ENCODE measurements at places on chromosomes 3 and 15.

- DNase-seq = no peak
Measured at GRCh38 chr3:169186596-169186995, 476.9 kb downstream of the MECOM start.

GRCh38 chr15:56672721-56673120 is 60.6 kb downstream of the ZNF280D start:
- DNase-seq = no peak

DNA sequence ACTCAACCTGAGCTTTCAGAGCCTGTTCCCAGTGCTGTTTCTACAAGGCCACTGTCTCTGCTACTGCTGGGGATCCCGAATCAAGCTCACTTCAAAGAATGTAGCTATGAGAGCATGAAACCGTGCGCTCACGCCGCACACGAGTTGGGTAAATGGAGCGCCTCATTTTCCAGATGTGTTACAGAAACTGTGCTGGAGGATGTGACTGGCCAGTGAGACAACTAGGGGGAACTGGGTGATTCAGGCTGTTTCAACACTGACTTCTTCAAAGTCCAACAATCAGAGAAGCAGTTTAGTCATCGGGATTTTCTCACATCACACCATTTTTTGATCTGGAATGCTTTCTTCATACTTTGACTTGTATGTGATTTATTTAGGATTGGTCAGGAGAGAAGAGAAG is 3.5 kb downstream of the ZNF710 start:
- DNase-seq = no peak

DNA sequence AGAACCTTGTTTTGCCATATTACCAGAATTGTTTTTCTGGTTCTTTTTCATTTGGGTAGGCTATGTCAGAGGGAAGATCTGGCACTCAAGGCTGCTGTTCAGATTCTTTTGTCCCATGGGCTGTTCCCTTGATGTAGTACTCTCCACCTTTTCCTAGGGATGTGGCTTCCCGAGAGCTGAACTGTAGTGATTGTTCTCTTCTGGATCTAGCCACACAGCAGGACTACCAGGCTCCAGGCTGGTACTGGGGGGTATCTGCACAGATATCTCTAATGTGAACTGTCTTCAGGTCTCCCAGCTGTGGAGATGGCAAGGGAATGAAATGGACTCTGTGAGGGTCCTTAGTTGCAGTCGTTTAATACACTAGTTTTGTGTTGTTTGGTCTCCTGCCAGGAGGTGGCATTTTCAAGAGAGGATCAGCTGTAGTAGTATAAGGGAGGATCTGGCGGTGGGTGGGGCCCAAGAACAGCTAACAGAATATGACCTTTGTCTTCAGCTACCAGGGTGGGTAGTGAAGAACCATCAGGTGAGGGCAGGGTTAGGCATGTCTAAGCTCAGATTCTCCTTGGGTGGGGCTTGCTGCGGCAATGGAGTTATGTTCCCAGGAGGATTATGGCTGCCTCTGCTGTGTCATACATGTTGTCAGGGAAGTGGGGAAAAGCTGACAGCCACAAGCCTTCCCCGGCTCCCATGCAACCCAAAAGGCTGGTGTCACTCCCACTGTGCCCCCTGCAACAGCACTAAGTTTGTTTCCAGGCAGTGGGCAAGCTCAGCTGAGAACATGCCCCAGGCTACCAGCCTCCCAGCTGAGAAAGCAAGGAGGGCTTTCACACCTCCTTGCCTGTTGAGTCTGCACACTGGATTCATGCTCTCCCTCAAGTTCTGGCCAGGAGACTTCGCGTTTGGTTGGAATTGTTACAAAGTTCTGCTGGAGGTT is 252.5 kb downstream of the ISL2 start:
- no peak for DNase-seq

GRCh38 chr15:58465070-58465469 is 33.3 kb downstream of the LIPC start:
- DNase-seq = no peak

- no peak for DNase-seq
Measured at GRCh38 chr15:56099311-56099710, 105.9 kb upstream of the NEDD4 start.

GRCh38 chr15:100116416-100117190 is 225.2 kb downstream of the ADAMTS17 start:
- no peak for DNase-seq

DNA sequence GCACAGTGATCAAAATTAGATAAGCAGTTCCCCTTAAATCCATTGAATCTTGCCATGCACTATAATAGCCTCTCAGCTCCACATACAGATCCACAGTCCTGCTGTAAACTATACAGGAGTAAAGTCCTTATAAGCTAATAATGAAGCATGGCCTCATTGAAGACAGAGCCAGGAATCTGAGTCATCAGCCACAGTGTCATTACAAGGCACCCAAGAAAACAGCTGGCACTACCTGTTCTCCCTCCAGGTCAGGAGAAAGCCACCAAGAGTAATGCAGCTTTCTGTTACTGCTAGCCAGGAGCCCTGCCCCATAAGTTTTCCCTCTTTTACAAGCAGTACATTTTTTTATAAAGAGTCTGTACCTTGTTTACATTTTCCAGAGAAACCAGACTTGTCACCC is 27.3 kb downstream of the WDR49 start:
- DNase-seq = no peak

- no peak for DNase-seq
Measured at GRCh38 chr15:84035399-84035766, 200.2 kb upstream of the GOLGA6L4 start.

DNA sequence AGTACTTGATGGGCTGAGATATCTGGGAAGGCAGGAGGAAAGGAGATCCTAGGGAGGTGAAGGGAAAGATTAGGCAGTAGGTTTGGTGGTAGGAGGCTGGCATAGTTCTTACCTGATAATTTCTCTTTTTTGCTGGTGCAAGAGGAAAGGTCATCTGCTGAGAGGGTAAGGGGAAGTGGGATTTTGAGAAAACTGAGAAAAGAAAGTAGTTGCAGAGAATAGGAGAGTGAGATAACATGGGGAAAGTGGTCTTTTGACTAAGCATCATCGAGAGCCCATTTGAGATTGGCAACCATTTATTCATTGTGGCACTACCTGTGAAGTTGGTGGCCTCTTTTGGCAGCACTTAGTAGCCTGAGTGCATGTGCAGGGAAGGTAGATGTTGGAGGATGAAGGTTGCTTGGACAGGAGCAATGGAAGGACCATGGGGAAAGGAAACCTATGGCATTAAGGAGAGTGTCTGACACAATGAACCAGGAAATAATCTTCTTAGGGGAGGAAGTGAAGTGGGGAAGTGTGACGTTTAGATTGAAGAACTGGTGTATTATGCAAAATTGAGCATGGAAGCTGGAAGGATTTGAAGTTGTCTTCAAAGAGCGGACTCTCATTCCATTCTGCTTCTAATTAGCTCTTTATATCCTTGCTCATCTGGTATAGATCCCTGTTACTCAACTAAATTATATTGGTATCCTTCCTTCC is 21.9 kb upstream of the USP13 start:
- no peak for DNase-seq

DNA sequence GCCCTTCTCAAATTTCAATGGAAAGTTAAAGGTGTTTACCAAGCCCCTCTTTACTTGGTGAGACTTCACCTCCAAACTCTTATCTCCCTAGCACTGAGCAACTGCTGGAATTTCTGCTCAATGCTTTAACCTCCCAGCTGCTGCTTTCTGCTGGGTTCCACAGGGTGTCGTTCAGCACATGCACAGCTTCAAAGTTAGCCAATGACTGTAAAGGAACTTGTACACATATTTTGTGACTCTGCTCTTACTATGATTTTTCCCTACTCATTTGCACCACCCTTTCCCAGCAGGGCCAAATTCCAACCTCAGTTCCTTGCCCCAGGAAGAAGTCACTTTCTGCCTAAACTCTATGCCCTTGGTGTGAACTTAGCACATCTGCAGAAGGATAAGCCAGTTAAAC is 89.7 kb downstream of the ULK4 start:
- DNase-seq = no peak

DNA sequence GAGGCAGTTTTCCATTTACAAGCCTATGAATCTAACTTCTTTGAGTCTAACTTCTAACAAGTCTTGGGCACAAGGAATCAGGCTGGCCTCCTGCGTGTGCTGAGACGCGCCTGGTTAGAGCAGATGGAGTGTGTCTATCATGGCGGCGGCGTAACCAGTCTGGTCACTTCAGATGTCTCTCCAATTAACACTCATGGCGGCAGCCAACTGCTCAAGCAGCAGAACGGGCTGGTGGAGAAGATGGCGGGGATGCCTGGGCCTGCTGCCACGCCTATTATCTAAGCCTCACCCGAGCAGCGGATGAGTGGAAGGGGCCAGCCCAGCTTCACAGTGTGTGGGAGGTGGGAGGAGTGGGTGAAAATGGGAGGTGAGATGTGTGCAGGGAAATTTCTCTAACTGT is 246.4 kb upstream of the TPRG1 start:
- DNase-seq = no peak

- DNase-seq = no peak
Measured at GRCh38 chr15:75721480-75721922, 8.9 kb upstream of the CSPG4 start.

GRCh38 chr3:139732729-139733128 is 55.0 kb upstream of the NMNAT3 start:
- DNase-seq = no peak

DNA sequence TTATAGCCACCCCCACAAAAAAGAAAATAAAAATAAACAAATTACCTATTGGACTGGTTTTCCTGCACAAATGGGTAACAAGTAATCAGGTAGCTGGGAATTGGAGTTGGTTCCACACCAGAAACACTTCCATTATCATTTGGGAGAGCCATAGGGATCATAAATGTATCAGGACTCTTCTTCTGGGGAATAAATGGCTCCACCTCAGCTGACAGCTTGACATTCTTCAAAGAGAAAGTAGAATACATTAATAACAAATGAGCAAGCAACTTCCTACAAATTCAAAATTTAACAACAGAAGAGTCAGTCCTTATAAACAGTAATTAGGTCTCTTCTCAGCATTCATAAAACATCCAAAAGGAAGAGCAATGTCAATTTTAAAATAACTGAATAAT is 8.7 kb downstream of the SECISBP2L start:
- no peak for DNase-seq

DNA sequence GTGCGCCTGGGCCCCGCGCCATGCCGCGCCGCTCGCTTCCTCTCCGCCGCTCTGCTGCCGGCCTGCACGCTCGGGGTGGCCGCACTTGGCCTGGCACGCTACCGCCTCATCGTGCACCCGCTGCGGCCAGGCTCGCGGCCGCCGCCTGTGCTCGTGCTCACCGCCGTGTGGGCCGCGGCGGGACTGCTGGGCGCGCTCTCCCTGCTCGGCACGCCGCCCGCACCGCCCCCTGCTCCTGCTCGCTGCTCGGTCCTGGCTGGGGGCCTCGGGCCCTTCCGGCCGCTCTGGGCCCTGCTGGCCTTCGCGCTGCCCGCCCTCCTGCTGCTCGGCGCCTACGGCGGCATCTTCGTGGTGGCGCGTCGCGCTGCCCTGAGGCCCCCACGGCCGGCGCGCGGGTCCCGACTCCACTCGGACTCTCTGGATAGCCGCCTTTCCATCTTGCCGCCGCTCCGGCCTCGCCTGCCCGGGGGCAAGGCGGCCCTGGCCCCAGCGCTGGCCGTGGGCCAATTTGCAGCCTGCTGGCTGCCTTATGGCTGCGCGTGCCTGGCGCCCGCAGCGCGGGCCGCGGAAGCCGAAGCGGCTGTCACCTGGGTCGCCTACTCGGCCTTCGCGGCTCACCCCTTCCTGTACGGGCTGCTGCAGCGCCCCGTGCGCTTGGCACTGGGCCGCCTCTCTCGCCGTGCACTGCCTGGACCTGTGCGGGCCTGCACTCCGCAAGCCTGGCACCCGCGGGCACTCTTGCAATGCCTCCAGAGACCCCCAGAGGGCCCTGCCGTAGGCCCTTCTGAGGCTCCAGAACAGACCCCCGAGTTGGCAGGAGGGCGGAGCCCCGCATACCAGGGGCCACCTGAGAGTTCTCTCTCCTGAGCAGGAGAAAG is 951 bp downstream of the GPR62 start:
- DNase-seq = no peak

- no peak for DNase-seq
Measured at GRCh38 chr3:72395776-72396311, 452.4 kb downstream of the SHQ1 start.

DNA sequence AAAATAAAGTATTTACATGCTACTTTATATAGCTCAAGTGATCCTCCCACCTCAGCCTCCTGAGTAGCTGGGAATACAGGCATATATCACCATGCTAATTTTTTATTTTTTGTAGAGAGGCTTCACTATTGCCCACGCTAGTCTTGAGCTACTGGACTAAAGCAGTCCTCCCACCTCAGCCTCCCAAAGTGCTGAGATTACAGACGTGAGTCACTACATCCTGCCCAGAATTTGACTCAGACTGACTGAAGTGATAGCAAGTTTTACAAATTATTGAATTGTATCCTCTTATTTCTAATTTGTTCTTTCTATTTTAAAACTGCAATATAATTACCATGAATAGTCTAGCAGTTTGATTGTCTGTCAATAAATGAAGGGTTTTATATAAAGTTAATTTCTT is 210.3 kb upstream of the CGNL1 start:
- DNase-seq = no peak

DNA sequence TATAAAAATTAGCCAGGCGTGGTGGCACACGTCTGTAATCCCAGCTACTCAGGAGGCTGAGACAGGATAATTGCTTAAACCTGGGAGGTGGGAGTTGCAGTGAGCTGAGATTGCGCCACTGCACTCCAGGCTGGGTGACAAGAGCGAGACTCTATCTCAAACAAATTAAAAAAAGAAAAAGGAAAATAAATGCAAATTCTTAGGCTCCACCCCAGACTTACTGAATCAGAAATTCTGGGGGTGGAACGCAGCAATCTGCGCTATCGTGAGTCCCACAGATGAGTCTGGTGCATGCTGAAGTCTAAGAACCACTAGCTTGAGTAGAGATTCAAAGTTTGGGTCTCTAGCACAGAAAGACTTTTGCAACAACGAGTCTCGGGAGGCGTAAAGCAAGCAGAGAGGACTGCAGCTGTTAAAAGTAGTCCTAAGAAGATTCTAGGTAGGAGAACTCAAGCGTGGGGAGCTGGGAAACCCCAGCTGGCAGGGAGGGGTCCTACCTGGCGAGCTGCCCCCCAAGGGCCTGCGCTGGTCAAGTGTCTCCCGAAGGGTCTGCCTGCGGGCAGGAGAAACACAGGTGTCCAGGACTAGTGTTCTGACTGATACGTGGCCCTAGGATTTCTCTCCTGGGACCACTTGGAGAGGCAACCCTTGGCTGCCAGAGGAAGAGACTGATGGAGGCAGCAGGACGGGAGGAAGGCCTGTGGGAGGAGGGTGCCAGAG is 21.9 kb downstream of the CEP19 start:
- no peak for DNase-seq

GRCh38 chr3:132145833-132146232 is 111.0 kb upstream of the CPNE4 start:
- no peak for DNase-seq

GRCh38 chr3:114893361-114893760 is 253.7 kb downstream of the ZBTB20 start:
- DNase-seq = no peak

GRCh38 chr15:67605871-67606270 is 63.4 kb downstream of the MAP2K5 start:
- DNase-seq = no peak

DNA sequence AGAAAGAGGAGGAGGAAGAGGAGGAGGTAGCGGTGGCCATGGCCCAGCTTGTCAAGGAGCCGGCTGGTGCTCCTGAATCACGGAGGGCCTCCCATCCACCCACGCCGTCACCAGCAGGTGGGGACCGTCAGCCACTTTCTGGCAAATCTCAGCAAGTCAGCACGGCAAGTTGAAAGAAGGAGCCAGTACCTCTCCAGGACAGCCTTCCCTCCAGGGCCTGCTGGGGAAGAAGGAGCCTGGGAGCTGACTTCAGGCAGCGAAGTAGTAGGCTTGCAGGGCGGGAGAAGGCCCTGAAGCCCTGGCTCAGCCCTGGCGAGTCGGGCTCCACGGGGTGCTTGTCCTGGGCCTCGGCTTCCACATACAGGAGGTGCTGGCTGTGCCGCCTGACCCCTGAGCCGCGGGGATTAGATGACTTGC is 99.2 kb upstream of the TRPM1 start:
- peak; percentile 51 for DNase-seq

Data from T-helper 17 cell (primary cell).